ENCODE measurements at places on chromosomes 6 and 20.

DNA sequence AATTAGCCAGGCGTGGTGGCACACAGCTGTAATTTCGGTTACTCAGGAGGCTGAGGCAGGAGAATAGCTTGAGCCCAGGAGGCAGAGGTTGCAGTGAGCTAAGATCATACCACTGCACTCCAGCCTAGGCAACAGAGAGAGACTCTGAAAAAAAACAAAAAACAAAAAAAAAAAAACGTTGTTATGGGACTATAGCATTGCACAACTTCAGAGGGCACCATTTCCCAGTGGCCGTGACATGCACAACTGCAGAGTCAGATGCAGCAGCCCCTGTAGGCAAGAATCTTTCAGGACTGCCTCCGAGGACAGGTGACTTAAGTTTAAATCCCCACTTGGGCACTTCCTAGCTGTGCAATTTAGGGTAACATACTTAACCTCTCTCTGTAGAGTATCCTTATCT lies 64.0 kb downstream of the ZNF217 start:
- DNase-seq = no peak

DNA sequence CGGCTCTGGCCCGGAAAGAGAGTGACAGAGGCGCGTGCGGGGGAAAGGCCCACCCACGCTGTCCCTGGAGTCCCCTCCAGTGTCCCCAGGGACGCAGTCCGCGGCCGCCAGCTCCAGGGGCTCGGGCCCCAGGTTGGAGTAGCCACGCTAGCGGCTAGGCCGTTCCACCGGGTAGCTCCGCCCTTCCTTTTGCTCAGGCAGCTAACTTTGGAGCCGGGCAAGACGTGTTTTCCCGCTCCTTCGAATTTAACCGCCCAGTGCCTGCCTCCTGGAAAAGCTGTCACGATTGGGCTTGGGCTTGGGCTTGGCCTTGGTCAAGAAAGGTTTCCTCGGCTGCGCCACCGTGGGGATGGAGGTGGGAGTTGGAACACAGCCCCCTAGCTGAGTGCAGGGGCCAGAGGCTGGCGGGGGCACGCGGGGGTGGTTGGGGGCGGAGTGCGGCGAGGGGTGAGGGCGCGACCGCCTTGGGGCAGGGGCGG lies 4.7 kb downstream of the LINC00237 start:
- DNase-seq = peak; percentile 18

DNA sequence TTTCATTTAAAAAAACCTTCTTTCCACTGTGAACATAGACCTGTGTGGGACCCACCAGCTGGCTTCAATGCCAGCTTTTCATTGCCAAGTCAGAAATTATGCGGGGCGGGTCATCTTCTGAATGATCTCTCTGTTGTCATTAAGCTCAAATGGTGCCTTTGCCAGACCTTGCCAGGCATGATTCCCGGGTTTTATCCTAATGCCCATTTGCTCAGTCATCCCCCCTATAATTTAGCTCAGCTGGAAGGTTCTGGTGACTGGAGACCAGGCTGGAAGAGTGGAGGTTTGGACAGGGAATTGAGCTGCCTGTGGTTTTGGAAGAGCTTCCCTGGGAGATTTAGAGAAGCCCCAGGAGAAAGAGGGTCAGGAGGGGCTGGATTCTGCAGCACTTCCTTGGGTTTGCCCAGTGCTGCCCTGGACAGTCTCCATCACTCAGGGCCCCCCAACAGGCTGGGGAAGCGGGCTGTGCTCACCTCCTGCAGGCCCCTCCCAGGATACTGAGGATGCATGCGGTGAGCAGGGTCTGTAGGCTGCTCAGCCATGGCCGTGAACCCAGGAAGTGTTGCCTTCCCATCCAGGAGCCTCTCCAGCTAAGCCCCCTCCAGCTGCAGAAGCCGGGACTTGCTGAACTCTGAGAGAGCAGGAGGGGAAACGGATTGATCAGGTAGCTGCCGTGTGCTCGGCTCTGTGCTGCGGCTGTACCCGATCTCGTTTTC lies 273.0 kb downstream of the CDH4 start:
- no peak for DNase-seq

DNA sequence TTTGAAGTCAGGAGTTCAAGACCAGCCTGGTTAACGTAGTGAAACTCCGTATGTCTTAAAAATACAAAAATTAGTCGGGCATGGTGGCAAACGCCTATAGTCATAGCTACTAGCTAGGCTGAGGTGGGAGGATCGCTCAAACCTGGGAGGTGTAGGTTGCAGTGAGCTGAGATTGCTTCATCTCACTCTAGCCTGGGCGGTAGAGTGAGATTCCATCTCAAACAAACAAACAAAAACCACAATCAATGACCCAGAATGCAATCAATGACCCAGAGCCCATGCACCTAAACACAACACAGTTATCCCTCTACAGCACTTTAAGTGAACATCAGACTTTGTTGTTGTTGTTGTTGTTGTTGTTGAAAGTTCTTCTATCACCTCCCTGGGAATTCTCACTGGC lies 77.9 kb downstream of the MYB start:
- DNase-seq = no peak

GRCh38 chr6:33384581-33385020 lies 7.0 kb upstream of the KIFC1 start:
- DNase-seq = no peak

DNA sequence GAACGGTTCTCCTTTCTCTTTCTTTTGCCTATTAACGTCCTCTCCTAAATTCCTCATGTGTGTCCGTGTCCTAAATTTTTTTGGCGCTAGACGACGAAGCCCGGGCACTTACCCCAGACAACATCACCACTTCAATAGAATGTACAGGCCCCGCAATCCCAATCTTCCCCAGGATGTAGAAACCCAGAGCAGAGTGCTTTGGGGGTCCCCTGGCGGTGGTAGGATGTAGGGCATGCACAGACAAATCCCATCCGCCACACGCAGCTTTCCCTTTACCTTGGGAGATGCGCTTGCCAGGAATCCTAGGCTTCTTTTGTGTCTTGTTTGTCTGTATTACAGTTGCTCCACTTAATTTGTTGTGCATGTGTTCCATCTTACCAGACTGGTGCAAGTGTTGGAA lies 417.3 kb upstream of the ARID1B start:
- DNase-seq = no peak

DNA sequence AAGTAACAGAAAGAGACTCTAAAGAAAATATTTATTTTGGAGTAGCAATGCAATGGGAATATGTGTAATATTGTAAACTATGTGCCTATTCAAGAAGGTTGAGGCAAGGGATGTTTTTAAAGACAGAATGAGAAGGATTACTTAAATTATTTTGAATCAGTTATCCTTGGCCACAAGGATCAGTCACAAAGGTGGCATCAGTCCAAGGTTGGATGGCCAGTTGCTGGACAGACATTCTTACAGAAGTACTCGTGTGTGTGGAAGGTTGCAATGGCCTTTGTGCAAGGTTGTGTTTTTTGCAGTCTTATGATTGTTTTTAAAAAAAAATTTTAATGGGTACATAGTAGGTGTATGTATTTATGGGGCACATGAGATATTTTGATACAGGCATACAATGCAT lies 2.0 kb downstream of the QRSL1 start:
- DNase-seq = no peak

GRCh38 chr20:61564628-61565027 lies 312.6 kb downstream of the CDH4 start:
- DNase-seq = no peak

- DNase-seq = no peak
Measured at GRCh38 chr20:8829256-8829655, 239.6 kb upstream of the PLCB4 start.

Measured in progenitor cell of endocrine pancreas (in vitro differentiated cells).